ENCODE measurements at places on chromosomes 5 and 9. TPM values are rescaled to one million over a fixed set of nuclear protein-coding genes. Genes with fewer than 3 reads are reported as not detected.

- no peak for DNase-seq
These were observed 8.2 kb downstream of the CAVIN4 start for GRCh38 chr9:100586093-100586492.

GRCh38 chr9:75238311-75238976 lies 150.1 kb downstream of the OSTF1 start:
- peak; percentile 54 for DNase-seq

DNA sequence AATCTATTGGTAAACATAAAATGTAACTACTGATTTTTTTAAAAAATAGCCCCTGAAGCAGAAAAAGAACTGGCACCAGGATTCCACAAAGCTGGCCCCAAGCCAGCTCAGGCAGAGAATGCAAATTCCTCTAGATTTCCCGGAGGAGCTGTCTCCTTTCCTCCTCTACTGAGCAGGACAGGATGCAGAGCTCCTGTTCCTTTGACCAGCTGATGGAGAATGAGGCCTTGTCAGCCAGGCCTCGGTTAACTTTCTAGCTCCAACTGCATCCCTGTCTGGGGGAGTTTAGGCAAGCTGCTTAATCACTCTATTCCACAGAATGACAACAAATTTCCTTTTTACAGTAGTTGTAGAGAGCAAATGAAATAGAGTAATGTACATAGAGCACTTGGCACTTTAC lies 155.5 kb downstream of the GNAQ start:
- peak; percentile 25 for DNase-seq

DNA sequence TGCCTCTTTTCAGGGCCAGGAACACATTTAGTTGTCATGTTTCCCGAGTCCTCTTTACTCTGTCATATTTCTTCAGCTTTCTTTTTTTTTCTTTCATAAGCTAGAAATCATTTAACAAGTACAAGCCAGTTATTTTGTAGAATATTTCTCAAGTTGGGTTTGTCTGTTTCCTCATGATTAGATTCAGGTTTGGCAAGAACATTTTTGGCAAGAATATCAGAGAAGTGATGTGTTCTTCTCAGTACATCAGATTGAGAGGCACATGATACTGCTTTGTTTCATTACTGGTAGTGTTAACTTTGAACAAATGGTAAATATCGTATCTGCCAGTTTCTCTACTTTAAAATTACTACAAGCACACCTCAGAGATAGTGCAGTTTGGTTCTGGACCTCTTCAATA lies 45.1 kb downstream of the PCSK5 start:
- no peak for DNase-seq

DNA sequence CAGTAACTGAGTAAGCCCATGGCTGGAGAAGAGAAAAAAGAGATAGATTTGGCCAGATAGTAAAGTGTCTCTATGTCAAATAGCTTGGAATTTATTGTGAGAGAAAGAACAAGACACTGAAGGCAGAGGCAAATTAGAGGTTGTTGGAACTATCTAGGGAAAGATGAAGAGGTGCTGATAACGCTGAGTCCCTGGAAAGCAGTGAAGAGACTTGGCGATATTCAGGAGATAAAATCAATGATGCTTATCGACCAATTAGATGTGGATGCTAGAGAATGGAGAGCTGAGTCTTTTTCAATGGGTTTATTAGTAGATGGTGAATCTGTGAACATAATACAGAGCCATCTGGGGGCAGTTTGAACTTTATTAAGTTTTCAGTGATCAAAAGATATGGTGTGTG lies 48.6 kb upstream of the GABRA1 start:
- no peak for DNase-seq

GRCh38 chr5:86030753-86031152 lies 587.0 kb upstream of the COX7C start:
- no peak for DNase-seq

The ABLIM3 gene
- total RNA-seq, result 32.8 TPM

The CCL27 gene
- total RNA-seq, result not detected

DNA sequence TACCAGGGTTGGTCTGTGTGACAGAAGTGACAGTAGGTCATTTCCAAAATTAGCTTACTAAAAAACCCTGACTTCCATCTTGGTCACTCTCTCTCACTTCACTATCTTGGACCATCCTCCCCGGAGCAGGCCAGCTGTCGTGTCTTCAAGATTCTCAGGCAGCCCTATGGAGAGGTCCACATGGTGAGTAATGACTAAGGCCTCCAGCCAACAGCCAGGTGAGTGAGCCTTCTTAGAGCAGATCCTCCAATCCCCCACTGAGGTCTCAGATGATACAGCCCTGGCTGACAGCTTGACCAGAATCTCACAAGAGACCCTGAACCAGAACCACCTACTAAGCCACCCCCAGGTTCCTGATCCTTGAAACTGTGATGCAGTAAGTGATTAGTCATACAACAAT lies 92.0 kb downstream of the DCP2 start:
- DNase-seq, result no peak

- peak; percentile 8 for DNase-seq
These were observed 58.6 kb downstream of the PRKACG start for GRCh38 chr9:68955330-68955729.

The MYOZ3 gene
- under 0.01 TPM for total RNA-seq

GRCh38 chr5:167671176-167671575 lies 620.3 kb upstream of the WWC1 start:
- no peak for DNase-seq
